ENCODE measurements at places on chromosomes 5 and 9. TPM values are rescaled to one million over a fixed set of nuclear protein-coding genes. Genes with fewer than 3 reads are reported as not detected.

DNA sequence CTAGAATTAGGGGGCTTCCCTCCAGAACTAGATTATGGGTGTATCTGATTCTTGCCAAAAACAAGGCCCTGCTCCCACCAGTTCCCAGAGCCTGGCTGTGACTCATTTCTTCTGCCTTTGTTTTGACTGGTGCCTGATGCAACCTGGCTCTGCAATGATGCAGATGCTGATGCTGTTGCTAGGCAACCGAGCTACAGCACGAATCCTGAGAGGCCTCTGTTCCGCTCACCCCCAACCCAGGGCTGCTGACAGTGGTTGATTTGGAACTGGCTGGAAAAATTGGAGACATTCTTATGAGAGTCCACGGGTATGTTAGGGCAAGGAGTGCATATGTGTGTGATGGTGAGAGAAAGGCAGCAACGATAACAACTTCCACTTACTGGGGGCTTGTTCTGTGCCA lies 100.3 kb downstream of the NSG2 start:
- peak; percentile 78 for DNase-seq

Gene FGF1
- not detected for total RNA-seq

Gene PCDHGB3
- total RNA-seq, result 0.07 TPM

Gene SCGB3A2
- not detected for total RNA-seq

Gene NTMT1
- total RNA-seq, result 58.6 TPM

Gene MLANA
- not detected for total RNA-seq

- DNase-seq, result peak; percentile 4
Measured at GRCh38 chr9:129323376-129323998, 145.4 kb upstream of the IER5L start.

Gene TLX3
- total RNA-seq, result not detected

GRCh38 chr9:123834889-123835562 lies 94.9 kb downstream of the DENND1A start:
- no peak for DNase-seq

GRCh38 chr5:102481054-102481715 lies 17.6 kb downstream of the SLCO6A1 start:
- DNase-seq, result no peak

- DNase-seq, result no peak
Measured at GRCh38 chr5:72130351-72130761, 23.1 kb downstream of the MAP1B start.

Gene SLC4A9
- 0.12 TPM for total RNA-seq

Gene CREB3
- 13.7 TPM for total RNA-seq

Gene CARTPT
- total RNA-seq, result not detected

Gene C6
- not detected for total RNA-seq

DNA sequence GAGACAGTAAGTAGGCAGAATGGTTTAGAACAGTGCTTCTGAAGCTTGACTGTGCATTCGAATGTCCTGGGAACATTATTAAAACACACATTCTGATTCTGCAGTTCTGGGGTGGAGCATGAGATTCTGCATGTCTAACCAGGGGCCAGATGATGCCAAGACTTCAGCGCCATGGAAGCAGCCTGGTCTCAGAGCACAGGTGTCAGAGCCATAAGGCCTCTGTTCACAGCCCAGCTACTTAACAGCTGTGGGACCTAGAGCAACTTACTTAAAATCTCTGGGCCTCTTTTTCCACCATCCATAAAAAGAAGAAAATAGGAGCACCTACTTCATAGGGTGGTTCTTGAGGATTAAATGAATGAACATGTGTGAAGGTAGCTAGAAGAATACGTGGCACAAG lies 84.0 kb downstream of the GNAQ start:
- no peak for DNase-seq

Gene UGT3A1
- not detected for total RNA-seq

Gene LOX
- not detected for total RNA-seq

DNA sequence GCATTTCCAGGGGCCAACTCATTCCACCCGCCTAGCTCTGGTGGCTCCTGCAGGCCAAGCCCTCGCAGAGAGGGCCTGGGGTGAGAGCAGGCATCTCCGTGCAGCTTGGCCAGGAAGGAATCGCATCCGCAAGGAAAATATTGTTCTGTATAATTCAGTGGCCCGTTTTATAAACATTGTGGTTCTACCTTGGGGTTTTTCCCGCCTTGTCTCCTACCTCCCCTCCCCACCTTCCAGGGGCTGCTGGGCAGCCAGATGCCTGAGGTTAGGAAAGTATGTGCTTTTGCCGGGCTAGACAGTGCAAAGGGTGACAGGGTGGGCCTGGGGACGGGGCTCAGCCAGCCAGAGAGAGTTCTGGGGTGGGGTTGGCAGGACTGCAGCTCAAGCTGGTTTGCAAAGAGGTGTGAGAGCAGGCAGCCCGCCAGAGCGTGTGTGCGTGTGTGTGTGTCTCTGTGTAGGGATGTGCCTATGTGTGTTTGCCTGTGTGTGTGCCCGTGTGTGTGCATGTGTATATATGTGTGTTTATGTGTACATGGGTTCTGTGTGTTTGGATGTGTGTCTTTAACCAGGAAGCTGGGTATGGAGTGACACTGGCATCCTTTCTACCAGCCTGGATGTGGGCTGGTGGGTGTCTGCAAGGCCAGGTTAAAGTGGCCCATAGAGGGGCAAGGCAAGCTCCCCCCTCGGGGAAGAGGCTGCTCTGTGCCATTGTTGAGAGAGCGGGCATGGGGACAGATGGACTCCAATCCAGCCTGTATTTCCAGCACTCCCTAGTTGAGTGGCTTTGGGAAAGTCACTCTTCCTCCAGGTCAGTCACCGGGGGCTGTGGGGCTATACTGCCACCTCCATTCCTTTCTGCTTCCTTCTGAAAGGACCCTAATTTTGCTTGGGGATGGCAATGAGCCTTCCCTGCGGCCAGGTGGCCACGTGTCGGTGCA lies 10.6 kb upstream of the SLC2A6 start:
- DNase-seq, result no peak

- peak; percentile 71 for DNase-seq
Measured at GRCh38 chr5:151770383-151771258, 1.1 kb upstream of the G3BP1 start.

Gene C7
- not detected for total RNA-seq

GRCh38 chr5:60370508-60370907 lies 329.5 kb downstream of the DEPDC1B start:
- no peak for DNase-seq

DNA sequence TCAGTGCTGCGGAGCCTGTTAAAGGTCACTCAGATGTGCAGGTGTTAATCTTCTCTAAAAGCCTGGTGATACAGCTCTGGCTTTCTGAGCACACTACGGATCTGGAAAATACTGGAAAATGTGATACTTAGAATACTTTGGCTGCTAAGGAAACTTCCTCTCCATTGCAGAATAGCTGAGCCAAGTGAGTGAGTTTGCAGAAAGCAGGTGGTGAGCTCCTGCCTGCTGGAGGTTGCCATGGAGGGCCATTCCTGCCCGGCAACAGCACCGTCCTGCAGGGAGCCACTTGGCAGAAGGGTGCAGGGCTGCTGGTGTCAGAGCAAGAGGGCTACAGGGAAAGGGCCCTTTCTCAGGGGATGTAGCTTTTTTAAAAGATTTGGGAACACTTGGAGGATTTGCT lies 40.7 kb downstream of the SECISBP2 start:
- DNase-seq, result no peak

- no peak for DNase-seq
Measured at GRCh38 chr9:80796632-80797031, 892.7 kb downstream of the TLE1 start.

DNA sequence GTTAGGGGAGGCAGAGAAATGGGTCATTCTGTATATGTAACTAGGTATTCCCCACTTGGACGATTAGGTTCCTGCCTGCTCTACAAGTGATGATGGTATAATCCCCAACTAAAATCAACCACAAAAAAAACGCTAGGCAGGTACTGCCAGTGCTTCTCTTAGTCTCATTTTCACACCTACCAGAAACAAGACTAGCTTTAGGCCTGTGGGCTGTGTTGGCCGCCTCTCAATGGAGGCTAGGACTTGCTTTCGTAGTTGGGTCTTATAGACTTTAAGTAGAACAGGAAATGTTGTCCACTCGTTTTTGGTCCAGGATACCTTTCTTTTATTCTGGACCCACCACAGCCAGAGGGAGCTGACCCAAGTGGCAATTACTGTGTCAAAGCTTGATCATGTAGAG lies 111.8 kb downstream of the UNC13B start:
- DNase-seq, result no peak

- no peak for DNase-seq
Measured at GRCh38 chr9:121023064-121023463, 27.0 kb downstream of the C5 start.

- DNase-seq, result peak; percentile 14
Measured at GRCh38 chr5:64147849-64148441, 17.7 kb upstream of the RNF180 start.

Gene LRRTM2
- not detected for total RNA-seq

Gene BARHL1
- total RNA-seq, result not detected

GRCh38 chr9:17839776-17840175 lies 260.9 kb downstream of the SH3GL2 start:
- no peak for DNase-seq

Gene PTGR1
- total RNA-seq, result 1.1 TPM

DNA sequence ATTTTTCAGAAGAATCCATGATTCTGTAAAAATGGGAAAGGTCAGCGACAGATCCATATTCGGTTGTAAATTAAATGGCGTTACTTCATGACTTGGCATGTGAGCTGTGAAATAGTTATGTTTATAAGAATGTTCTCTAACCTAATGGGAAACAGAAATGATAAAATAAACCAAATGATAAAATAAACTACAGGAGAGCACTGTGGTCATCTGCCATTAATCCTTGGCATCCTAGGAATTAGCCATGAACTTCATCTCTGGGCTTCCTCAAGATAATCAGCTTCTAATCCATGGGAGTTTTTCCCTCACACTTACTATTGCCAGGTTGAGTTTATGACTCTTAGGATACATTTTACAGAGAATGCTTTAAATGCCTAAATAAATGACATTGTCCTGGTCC lies 94.6 kb upstream of the SLC30A5 start:
- DNase-seq, result no peak

Gene SPATA31A1
- total RNA-seq, result not detected

DNA sequence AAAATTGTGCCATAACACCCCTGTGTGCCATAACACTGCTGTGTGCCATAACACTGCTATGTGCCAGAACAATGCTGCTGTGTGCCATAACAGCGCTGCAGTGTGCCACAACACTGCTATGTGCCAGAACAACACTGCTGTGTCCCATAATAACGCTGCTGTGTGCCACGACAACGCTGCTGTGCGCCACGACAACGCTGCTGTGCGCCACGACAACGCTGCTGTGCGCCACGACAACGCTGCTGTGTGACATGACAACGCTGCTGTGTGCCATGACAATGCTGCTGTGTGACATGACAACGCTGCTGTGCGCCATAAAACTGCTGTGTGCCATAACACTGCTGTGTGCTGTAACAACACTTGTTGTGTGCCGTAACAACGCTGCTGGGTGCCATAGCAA lies 25.9 kb downstream of the CFAP90 start:
- DNase-seq, result no peak

- DNase-seq, result no peak
Measured at GRCh38 chr5:160207061-160207460, 22.2 kb upstream of the FABP6 start.

Gene LECT2
- not detected for total RNA-seq

GRCh38 chr9:26870292-26870691 lies 22.3 kb downstream of the CAAP1 start:
- DNase-seq, result no peak

DNA sequence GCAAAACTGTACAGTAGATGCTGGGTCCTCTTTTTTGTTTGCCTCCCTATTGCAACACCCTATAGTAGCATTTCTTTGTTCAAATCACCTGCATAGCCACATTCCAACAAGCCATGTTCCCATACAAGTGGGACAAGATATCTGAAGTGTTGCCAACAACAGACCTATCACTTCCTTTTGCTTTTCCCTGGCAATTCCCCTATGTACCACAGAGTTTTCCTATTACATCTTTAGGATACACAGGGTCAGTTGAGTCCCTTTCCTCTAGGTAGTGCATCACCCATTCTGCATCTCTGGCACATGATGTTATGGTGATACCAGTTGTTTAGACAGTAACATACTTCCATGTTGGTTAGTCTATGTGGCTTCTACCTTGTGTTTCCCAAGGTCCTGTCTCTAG lies 125.1 kb upstream of the FBXL7 start:
- no peak for DNase-seq

Gene RORB
- 0.02 TPM for total RNA-seq

- no peak for DNase-seq
Measured at GRCh38 chr5:68337235-68337634, 121.7 kb downstream of the PIK3R1 start.

GRCh38 chr9:134333874-134334581 lies 7.8 kb downstream of the RXRA start:
- DNase-seq, result no peak

DNA sequence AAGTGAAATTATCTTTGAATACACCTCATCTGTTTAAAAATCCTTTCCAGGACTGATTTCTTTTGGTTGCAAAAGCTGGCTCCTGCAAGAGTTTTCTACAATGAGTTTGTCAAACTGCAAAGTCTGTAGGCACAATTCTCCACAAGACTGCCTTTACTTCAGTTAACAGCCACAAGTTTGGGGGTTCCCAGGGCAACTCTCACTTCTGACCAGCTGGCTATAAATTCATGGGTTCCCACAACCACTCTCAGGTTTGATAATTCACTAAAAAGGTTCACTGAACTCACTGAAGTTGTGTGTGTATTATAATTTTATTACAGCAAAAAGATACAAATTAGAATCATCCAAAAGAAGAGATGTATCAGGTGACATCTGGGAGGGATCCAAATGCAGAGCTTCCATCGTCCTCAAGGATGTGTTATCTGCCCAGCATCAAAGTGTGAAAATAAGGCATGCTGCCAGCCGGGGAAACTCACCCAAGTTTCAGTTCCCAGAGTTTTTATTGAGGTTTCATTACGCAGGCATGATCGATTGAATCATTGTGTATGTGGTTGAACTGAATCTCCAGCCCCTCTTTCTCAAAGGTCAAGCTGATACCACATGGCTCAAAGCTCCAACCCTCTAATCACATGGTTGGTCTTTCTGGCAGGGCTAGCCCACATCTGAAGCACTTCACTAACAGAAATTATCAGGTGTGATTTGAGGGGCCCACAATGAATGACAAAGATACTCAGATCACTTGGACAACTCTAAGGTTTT lies 19.0 kb upstream of the PSIP1 start:
- no peak for DNase-seq

- DNase-seq, result peak; percentile 5
Measured at GRCh38 chr5:86971034-86971571, 296.6 kb upstream of the RASA1 start.

DNA sequence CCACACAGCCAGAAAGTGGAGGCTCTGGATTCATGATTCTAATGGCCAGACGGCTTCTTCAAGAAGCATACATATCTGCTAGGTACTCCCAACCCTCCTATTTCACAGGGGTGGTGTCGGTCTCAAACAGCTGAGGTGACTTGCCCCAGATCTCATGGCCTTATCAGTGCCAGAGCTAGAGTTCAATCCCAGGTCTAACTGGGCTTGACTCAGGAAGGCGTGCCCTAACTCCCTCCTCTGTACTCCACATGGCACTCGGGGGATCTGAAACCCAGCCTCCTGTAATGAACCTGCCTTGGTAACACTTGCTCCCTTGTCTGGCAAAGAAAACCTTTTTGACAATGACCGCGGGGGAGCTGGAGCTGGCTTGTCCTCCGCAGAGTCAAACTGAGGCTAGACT lies 2.1 kb downstream of the QRFP start:
- no peak for DNase-seq

GRCh38 chr9:18907927-18908625 lies 124.9 kb downstream of the SAXO1 start:
- DNase-seq, result no peak

- peak; percentile 21 for DNase-seq
Measured at GRCh38 chr5:1008451-1009358, at the start of gene NKD2. TSS of gene NKD2 (plus strand) at chr5:1008802. CDS start at chr5:1009058, 256 bp downstream.

Gene TMEFF1
- 0.27 TPM for total RNA-seq

Gene IFNA21
- total RNA-seq, result not detected

Gene PCDHGC3
- total RNA-seq, result 0.17 TPM

GRCh38 chr5:83703059-83703458 lies 17.6 kb downstream of the HAPLN1 start:
- DNase-seq, result no peak

Gene THOC3
- total RNA-seq, result 160 TPM

All from activated naive CD4-positive, alpha-beta T cell treated with anti-CD3 and anti-CD28 coated beads for 36 hours (primary cell).